ENCODE measurements at places on chromosomes 1 and 21. TPM values are rescaled to one million over a fixed set of nuclear protein-coding genes. Genes with fewer than 3 reads are reported as not detected.

Gene KRTAP12-2
- not detected for total RNA-seq

Gene KCNE1
- 0.75 TPM for total RNA-seq

DNA sequence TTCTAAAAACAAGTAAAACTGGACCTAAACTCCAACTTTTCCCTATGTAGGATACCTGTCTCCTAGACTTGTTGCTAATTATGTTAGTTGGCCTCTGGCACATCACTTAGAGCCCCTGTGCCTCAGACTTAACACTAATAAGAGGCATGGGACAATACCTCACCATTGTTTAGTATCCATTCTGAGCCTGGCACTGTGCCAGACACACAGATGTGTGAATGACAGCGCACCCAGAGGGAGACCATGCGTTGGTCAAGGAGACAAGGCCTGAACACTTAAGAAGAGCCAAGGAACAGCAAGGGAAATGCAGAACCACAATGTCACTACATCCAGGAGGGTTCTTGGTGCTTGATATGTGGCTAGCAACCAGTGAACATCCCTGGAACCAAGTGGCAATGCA, 189.1 kb downstream of the FGGY start:
- H3K27me3 ChIP-seq: no peaks in the 10 kb centered on the region
- H3K36me3 ChIP-seq: peaks cover 27% of the 10 kb centered on the region
- H3K4me3 ChIP-seq: no peak overlapping the region
- H3K4me1 ChIP-seq: peaks cover 80% of the 10 kb centered on the region
- H3K27ac ChIP-seq: peak overlapping the region; percentile 50

Gene MRPL37
- total RNA-seq: 117 TPM

DNA sequence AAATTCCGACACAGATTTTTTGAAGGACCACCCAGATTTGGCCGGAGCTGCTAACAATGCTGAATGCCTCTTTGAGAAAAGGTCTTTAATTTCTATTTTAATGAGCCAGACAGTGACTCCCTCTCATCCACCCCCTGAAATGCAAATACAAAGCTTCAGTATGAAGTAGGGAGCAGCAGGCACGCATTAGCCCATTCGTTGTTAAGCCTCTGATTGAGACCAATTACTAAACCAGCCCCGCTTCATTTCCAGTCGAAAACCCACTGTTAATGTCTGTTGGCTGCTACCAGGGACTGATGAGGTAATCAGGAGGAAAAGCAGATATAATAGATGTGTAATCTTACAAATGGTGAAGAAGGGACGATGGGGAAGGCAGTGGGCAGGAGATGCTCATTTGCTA, 4.8 kb upstream of the C8A start:
- H3K4me1 ChIP-seq: peaks cover 7% of the 10 kb centered on the region
- H3K36me3 ChIP-seq: no peaks in the 10 kb centered on the region
- H3K27ac ChIP-seq: no peak overlapping the region
- peaks cover 3% of the 10 kb centered on the region for H3K27me3 ChIP-seq
- no peak overlapping the region for H3K4me3 ChIP-seq

Gene KLHL12
- total RNA-seq: 22.9 TPM

DNA sequence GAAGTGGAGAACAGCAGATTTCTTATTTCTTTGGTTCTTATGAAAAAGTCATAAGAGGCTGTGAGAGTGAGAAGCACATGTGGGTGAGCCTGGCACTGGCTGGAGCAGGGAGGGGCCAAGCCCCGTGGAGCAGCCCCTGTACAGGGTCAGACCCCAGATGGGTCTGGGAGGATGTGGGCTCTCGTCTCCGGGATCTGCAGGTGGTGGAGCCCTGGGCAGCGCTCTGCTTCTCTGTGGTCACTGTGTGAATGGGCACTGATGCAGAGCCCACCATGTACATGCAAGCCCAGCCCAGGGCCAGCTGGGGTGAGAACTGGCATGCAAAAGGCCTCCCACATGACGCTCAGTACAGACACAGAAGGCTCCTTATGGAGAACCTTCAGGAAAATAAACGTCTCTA, 67.6 kb downstream of the SIM2 start:
- no peak overlapping the region for H3K4me3 ChIP-seq
- H3K27ac ChIP-seq: no peak overlapping the region
- peaks cover 6% of the 10 kb centered on the region for H3K36me3 ChIP-seq
- no peak for DNase-seq

DNA sequence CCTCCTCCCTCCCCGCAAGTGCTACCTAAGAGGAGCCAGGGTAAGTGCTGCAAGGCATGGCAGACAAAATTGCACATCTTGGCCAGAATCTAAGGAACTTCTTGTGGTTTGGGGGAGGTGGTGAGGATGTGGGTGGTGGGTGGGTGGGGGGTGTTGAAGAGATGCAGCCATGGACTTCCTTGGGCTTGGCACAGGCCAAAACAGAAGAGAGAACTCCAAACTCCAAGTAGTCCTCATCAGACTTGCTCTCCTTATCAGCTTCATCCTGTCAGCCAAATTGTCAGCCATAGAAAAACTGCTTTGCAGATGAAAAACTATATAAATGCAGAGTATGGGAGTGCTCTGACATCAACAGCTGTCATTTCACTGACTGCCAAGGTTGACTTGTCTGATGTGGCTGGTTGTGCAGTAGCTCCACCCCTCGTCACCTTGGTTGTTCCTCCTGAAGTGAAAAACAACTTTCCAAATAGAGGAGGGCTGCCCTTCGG, 7.1 kb downstream of the AMIGO1 start:
- no peaks in the 10 kb centered on the region for H3K36me3 ChIP-seq
- no peak overlapping the region for H3K4me3 ChIP-seq
- no peak for DNase-seq
- H3K27ac ChIP-seq: no peak overlapping the region

DNA sequence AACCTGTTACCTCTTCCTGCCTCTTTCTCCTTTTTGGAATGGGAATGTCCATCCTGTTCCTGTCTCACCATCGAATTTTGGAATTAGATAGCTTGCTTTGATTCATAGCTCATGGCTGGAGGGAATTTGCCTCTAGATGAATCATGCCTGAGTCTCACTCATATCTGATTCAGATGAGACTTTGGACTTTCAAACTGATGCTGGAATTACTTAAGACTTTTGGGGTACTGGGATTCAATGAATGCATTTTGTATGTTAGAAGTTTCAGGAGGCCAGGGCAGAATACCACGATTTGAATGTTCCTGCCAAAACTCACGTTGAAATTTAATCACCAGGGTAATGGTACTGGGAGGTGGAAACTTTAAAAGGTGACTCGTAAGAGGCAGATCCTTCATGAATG, 132.4 kb downstream of the DSCAM start:
- H3K36me3 ChIP-seq: peaks cover 26% of the 10 kb centered on the region
- H3K4me1 ChIP-seq: peaks cover 44% of the 10 kb centered on the region
- peak overlapping the region; percentile 62 for H3K27ac ChIP-seq
- peak overlapping the region; percentile 44 for H3K4me3 ChIP-seq
- DNase-seq: peak; percentile 44
- no peaks in the 10 kb centered on the region for H3K27me3 ChIP-seq

DNA sequence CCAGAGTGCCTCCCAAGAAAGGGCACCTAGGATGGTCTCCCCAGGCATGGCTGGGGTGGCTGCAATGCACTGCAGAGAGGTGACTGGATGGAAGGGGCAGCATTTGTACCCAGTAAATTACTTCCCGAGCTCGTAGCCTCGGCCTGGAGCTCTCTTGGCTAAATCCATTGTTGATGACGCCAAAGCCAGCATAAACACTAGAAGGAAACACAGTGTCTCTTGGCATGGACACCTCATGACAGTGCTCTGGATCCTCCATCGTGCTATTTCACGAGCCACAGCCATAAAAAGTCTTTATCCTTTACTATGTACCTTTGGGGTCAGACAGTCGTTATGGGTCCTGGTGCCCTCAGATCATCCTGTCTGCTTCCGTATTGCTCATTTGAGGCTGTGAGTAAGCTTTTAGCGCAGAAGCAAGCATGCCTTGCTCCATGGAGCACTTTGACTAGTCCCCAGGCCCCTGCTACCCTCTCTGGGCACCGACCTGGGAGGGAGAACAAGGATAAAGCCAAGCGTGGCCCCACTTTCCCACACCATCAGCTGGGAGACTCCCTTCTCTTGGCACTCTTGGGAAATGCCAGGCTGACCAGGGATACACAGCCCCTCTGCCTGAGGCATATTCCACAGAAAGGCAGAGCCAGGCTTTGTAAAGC, 10.3 kb upstream of the PRELP start:
- DNase-seq: no peak
- no peak overlapping the region for H3K27ac ChIP-seq
- H3K27me3 ChIP-seq: no peaks in the 10 kb centered on the region
- no peaks in the 10 kb centered on the region for H3K36me3 ChIP-seq
- H3K4me3 ChIP-seq: no peak overlapping the region
- H3K4me1 ChIP-seq: peaks cover 50% of the 10 kb centered on the region

DNA sequence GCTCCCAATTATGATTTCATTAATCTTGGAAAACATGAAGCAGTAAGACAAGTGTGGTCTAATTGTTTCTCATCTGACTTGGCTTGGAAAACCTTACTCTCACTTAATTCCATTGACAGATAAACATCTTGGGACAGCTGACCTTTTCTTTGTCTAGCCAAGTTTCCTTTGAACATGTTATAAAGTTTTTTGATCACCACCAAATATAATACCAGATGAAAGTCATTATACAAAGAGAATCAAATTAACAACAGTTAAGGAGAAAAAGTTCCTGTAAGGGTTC, 50.2 kb downstream of the ALG14 start:
- H3K27me3 ChIP-seq: no peaks in the 10 kb centered on the region
- H3K27ac ChIP-seq: peak overlapping the region; percentile 84
- peak overlapping the region; percentile 77 for H3K4me3 ChIP-seq
- DNase-seq: no peak
- H3K36me3 ChIP-seq: peaks cover 22% of the 10 kb centered on the region

GRCh38 chr1:230322421-230322756, 103.7 kb downstream of the PGBD5 start:
- H3K27me3 ChIP-seq: peaks cover 11% of the 10 kb centered on the region
- H3K4me1 ChIP-seq: no peaks in the 10 kb centered on the region
- DNase-seq: no peak
- no peaks in the 10 kb centered on the region for H3K36me3 ChIP-seq
- no peak overlapping the region for H3K27ac ChIP-seq
- H3K4me3 ChIP-seq: no peak overlapping the region

DNA sequence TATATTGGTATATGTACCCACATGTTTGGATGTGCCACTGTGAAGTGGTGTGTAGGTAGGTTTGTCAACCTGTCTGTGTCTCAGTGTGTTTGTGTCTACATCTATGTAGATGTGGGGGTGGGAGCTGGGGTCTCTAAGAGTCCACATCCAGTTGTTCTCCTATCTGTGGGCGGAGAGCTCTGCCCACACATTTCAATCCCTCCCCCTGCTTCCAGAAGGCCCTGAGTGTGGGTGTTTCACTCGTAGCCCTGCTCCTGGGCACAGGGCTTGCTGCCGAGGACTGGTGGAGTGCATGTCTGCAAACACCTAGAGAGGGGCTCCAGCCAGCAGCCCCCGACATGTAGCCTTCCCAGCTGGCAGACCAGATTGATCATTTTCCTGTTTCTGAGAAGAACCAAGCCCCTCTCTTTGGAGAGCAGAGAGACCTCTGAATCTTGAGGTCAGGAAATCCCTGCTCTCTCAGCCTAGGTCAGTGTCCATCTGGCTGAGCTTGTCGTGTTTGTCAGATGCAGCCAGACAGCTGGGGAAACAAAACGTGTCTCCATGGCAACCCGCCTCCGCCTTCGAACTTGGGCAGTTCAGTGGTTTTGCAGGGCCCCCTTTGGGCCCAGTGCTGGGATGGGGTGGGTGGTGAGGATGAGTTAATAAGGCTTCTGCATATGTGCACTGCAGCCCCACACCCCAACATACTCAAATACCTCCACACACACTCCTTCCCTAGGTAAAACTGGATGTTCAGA, 31.2 kb upstream of the SYNC start:
- H3K4me1 ChIP-seq: peaks cover 18% of the 10 kb centered on the region
- H3K27me3 ChIP-seq: no peaks in the 10 kb centered on the region
- no peaks in the 10 kb centered on the region for H3K36me3 ChIP-seq
- no peak for DNase-seq
- H3K27ac ChIP-seq: no peak overlapping the region

- DNase-seq: peak; percentile 42
- H3K4me3 ChIP-seq: no peak overlapping the region
- H3K4me1 ChIP-seq: no peaks in the 10 kb centered on the region
Observed at GRCh38 chr1:116737020-116737854, 17.0 kb upstream of the CD2 start.

DNA sequence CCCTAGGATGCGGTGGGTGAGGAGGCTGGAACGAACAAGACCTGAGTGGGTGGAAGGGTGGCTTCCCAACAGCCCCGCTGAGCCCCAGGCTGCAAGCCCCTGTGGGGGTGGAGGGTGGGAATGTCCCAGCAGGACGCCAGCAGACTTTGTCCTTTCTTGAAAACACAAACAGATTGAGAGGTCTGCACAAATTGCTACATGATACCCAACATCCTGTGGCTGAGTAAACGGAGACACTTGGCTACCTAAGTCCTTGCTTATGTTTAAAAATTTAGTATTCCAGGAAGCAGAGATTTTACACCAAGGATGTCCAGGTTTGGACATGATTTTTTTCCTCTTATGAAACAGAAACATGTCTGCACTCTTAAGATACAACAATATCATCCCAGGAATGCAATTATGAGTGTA, 11.8 kb upstream of the F3 start:
- no peaks in the 10 kb centered on the region for H3K27me3 ChIP-seq
- peak overlapping the region; percentile 20 for H3K4me3 ChIP-seq
- H3K36me3 ChIP-seq: no peaks in the 10 kb centered on the region
- H3K4me1 ChIP-seq: peaks cover 18% of the 10 kb centered on the region

DNA sequence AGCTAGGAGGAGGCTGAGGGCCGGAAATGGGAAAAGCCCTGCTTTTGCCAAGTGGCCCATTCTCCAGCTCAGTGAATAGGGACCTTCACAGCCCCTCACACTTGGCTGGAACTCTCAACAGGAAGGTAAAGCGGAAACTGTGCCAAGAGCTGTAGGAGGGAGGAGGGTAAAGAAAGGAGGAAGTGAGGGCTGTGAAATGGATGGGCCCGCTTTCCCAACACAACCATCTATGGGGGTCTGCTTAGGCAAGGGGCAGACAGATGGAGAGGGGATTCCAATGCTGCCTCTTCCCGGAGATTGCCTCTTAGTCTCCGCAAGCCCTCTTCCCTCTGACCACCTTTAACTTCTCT, 5.2 kb downstream of the INKA2 start:
- H3K36me3 ChIP-seq: no peaks in the 10 kb centered on the region
- no peak overlapping the region for H3K4me3 ChIP-seq
- H3K4me1 ChIP-seq: peaks cover 28% of the 10 kb centered on the region
- no peak for DNase-seq

Gene USH2A
- total RNA-seq: 0.05 TPM

Gene C1orf56
- 3.9 TPM for total RNA-seq
